WTC11 (cell line): ENCODE measurements at places on chromosomes 3 and 15. TPM values are rescaled to one million over a fixed set of nuclear protein-coding genes. Genes with fewer than 3 reads are reported as not detected.

TCTA gene
- 10.1 to 11.9 TPM (median 11.5 TPM) in 3 replicates for total RNA-seq

TPRA1 gene
- total RNA-seq: 20.3 to 24.2 TPM (median 22.0 TPM) in 3 replicates

ANKUB1 gene
- total RNA-seq: not detected in 3 replicates

ABHD17C gene
- 23.6 to 29.0 TPM (median 23.6 TPM) in 3 replicates for total RNA-seq

EFHB gene
- total RNA-seq: 0.46 to 1.0 TPM (median 0.85 TPM) in 3 replicates

CA12 gene
- 2.8 to 3.3 TPM (median 2.8 TPM) in 3 replicates for total RNA-seq

LZTFL1 gene
- total RNA-seq: 9.1 to 9.6 TPM (median 9.6 TPM) in 3 replicates

- no peak overlapping the region for H3K4me3 ChIP-seq
- no peaks in the 10 kb centered on the region for H3K27me3 ChIP-seq
- H3K27ac ChIP-seq: peak overlapping the region; percentile 21; the same call in 1 of the 2 replicates
- no peaks in the 10 kb centered on the region for H3K36me3 ChIP-seq
- H3K4me1 ChIP-seq: no peaks in the 10 kb centered on the region
- DNase-seq: no peak
Observed at GRCh38 chr15:28004143-28005003, 94.7 kb downstream of the OCA2 start.

GRCh38 chr3:44993471-44994205 is 17.6 kb downstream of the EXOSC7 start:
- H3K4me3 ChIP-seq: peak overlapping the region; percentile 34
- no peaks in the 10 kb centered on the region for H3K27me3 ChIP-seq
- no peak for DNase-seq
- peaks cover 57% of the 10 kb centered on the region for H3K36me3 ChIP-seq
- H3K27ac ChIP-seq: peak overlapping the region; percentile 79

- no peak overlapping the region for H3K4me3 ChIP-seq
- H3K27me3 ChIP-seq: no peaks in the 10 kb centered on the region; the same call in 1 of the 2 replicates
- peaks cover 15% of the 10 kb centered on the region for H3K4me1 ChIP-seq
- no peak for DNase-seq
Observed at GRCh38 chr3:120263792-120264191, 21.2 kb downstream of the GPR156 start.

- H3K27ac ChIP-seq: no peak overlapping the region
- DNase-seq: peak; percentile 62
- no peaks in the 10 kb centered on the region; the same call in 1 of the 2 replicates for H3K27me3 ChIP-seq
- H3K4me3 ChIP-seq: no peak overlapping the region
- peaks cover 20% of the 10 kb centered on the region for H3K4me1 ChIP-seq
Observed at GRCh38 chr15:31605467-31605931, 278.9 kb downstream of the KLF13 start.

- no peak overlapping the region for H3K4me3 ChIP-seq
- no peaks in the 10 kb centered on the region for H3K4me1 ChIP-seq
- DNase-seq: no peak
- no peak overlapping the region for H3K27ac ChIP-seq
Observed at GRCh38 chr3:99199021-99199420, 297.5 kb upstream of the DCBLD2 start.

GRCh38 chr3:179177611-179178010 is 29.5 kb downstream of the PIK3CA start:
- no peak overlapping the region for H3K4me3 ChIP-seq
- H3K27ac ChIP-seq: no peak overlapping the region
- H3K36me3 ChIP-seq: no peaks in the 10 kb centered on the region
- peaks cover 31% of the 10 kb centered on the region for H3K4me1 ChIP-seq
- no peak for DNase-seq

GRCh38 chr15:61489571-61489970 is 260.5 kb upstream of the RORA start:
- H3K36me3 ChIP-seq: no peaks in the 10 kb centered on the region
- no peak overlapping the region for H3K4me3 ChIP-seq
- H3K27ac ChIP-seq: no peak overlapping the region
- no peaks in the 10 kb centered on the region for H3K27me3 ChIP-seq

DNA sequence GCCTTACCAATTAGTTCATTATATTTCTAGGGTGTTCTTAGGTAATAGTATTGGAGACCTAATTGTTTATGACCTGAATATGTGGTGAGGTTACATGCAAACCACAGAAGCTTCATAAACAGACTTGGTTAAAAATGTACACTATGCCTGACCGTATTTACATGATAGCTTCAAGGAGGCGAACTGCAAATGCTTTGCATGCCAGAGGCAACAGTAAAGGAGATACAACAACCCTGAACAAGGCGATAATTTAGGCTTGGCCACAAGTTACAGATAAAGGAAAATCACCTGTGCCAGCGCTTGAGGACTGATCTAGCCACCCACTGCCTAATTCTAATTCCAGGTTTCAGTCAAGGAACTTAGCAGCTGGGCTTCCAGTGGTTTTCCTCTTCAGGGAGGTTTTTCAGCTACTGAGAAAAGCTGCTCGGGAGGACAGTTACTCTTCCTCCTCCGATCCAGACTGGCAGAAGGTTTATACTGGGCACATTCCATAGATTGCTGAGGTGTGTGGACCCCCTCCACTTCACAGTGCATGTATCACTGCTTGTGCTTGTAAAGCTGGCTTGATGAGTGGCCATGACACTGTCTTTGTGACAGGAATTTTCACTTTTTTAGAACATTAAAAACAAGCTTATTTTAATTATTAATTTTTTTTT is 95.6 kb downstream of the DHX36 start:
- H3K27me3 ChIP-seq: no peaks in the 10 kb centered on the region
- H3K4me1 ChIP-seq: peaks cover 5% of the 10 kb centered on the region; the same call in 1 of the 2 replicates
- H3K36me3 ChIP-seq: no peaks in the 10 kb centered on the region; the same call in 1 of the 2 replicates

DNA sequence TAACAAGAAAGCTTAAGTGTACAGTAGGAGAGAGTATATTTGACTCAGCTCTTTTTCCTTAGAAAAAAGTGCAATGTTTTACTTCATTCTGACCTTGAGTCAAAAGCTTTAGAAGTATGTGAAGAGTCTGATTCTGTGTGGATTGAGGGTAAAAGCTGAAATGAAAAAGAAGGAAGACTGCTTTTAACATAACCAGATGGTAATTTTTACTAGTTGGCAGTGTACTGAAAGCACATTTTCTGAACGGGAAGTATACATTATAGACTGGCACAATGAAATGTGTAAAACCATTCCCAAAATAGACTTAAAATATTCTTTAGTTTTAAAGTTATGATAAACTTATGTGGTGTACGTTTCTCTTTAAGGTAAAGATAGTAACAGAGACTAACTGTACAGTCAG is 197.8 kb upstream of the ZNF717 start:
- no peak overlapping the region for H3K27ac ChIP-seq
- no peaks in the 10 kb centered on the region for H3K27me3 ChIP-seq
- H3K4me1 ChIP-seq: no peaks in the 10 kb centered on the region
- no peak for DNase-seq

- H3K4me3 ChIP-seq: no peak overlapping the region
- no peaks in the 10 kb centered on the region; the same call in 1 of the 2 replicates for H3K27me3 ChIP-seq
- H3K36me3 ChIP-seq: no peaks in the 10 kb centered on the region
- DNase-seq: no peak
- peaks cover 6% of the 10 kb centered on the region for H3K4me1 ChIP-seq
Observed at GRCh38 chr3:117722856-117723255, 1013.3 kb downstream of the TUSC7 start.

GRCh38 chr3:156474560-156475389 is 80.1 kb downstream of the SSR3 start:
- no peak overlapping the region for H3K27ac ChIP-seq
- peaks cover 9% of the 10 kb centered on the region for H3K4me1 ChIP-seq
- no peaks in the 10 kb centered on the region for H3K36me3 ChIP-seq
- peak overlapping the region; percentile 60 for H3K4me3 ChIP-seq
- H3K27me3 ChIP-seq: no peaks in the 10 kb centered on the region

GRCh38 chr3:117955196-117955595 is 1079.5 kb downstream of the IGSF11 start:
- H3K36me3 ChIP-seq: no peaks in the 10 kb centered on the region
- no peak overlapping the region for H3K27ac ChIP-seq
- no peaks in the 10 kb centered on the region for H3K27me3 ChIP-seq

GRCh38 chr3:172919297-172919683 is 168.8 kb downstream of the ECT2 start:
- no peak for DNase-seq
- H3K27ac ChIP-seq: no peak overlapping the region
- H3K36me3 ChIP-seq: no peaks in the 10 kb centered on the region
- peaks cover 43% of the 10 kb centered on the region for H3K4me1 ChIP-seq
- no peak overlapping the region for H3K4me3 ChIP-seq
- H3K27me3 ChIP-seq: no peaks in the 10 kb centered on the region

DNA sequence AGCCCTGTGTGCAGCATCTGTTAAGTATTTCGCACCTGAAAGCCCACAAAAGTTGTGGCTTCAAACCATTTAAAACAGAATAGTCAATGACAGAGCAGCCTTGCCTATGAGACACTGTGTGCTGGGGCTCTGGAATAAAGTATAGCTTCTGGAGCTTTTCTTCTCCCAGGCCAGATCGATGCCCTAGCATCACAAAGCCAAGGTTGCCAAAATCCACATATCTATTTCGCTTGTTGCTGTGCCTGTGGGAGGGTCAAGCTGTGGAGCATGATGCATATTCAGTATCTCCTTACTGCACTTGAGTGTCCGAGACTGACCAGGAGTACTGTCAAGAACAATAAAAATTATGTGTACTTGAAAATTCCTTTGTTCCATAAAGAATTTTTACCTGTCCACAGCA is 7.6 kb downstream of the PLOD2 start:
- no peaks in the 10 kb centered on the region for H3K27me3 ChIP-seq
- peaks cover 67% of the 10 kb centered on the region for H3K4me1 ChIP-seq
- peak overlapping the region; percentile 57 for H3K27ac ChIP-seq
- H3K36me3 ChIP-seq: peaks cover 2% of the 10 kb centered on the region; the same call in 1 of the 2 replicates
- H3K4me3 ChIP-seq: 0 out of 2 replicates have a peak overlapping the region, but pooled peaks have one; percentile 9

- no peak overlapping the region for H3K27ac ChIP-seq
- peaks cover 3% of the 10 kb centered on the region; the same call in 1 of the 2 replicates for H3K27me3 ChIP-seq
- DNase-seq: no peak
- H3K4me3 ChIP-seq: no peak overlapping the region
- H3K4me1 ChIP-seq: peaks cover 26% of the 10 kb centered on the region
Observed at GRCh38 chr3:141828890-141829289, 47.6 kb upstream of the ATP1B3 start.

DNA sequence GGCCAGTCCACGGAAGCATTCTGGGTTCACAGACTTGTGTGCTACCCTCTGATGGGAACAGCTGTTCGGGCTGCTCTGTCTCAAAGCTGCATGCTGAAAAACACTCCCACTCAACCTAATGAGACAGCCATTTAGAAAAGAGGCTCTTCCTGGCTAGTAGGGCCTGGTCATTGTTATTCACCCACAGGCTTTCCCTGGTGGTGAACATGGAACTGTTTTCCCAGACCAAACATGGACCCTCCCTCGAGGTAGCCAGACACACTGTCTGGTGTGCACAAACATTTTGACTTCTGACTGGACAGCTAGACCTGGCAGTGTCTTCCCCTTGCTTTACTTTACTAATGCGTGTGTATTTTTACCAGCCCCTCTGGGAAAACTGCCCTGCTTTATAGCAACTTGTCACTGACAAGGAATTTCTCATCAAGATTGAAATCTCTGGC is 39.0 kb downstream of the MECOM start:
- H3K27ac ChIP-seq: peak overlapping the region; percentile 30; the same call in 1 of the 2 replicates
- H3K4me3 ChIP-seq: no peak overlapping the region
- no peak for DNase-seq
- H3K4me1 ChIP-seq: peaks cover 61% of the 10 kb centered on the region

DNA sequence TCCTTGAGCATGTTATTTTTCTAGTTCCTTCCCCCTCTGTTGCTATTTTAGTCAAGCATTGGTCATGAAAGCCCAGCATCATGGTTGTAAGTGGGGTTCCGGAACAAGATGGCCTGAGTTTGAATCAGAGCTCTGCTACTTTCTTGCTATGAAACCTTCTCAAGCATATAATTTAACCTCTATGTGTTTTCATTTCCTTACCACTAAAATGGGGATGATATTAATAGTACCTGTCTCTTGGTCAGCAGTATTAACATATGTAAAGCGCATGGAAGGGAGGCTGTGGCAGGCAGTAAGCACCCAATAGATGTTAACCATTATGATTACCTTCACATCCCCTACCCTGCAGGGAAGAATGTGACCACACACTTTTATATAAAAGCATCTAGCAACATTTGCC is 14.3 kb upstream of the SPRED1 start:
- H3K27ac ChIP-seq: no peak overlapping the region
- no peaks in the 10 kb centered on the region for H3K27me3 ChIP-seq
- no peaks in the 10 kb centered on the region for H3K36me3 ChIP-seq

- H3K4me1 ChIP-seq: peaks cover 18% of the 10 kb centered on the region
- peaks cover 6% of the 10 kb centered on the region for H3K36me3 ChIP-seq
Observed at GRCh38 chr3:119681279-119681678, 4.1 kb upstream of the COX17 start.

GRCh38 chr3:117706037-117706436 is 996.5 kb downstream of the TUSC7 start:
- no peak overlapping the region for H3K4me3 ChIP-seq
- DNase-seq: no peak
- H3K27ac ChIP-seq: no peak overlapping the region
- H3K36me3 ChIP-seq: no peaks in the 10 kb centered on the region

GRCh38 chr3:167830007-167830406 is 94.5 kb downstream of the SERPINI1 start:
- no peak overlapping the region for H3K4me3 ChIP-seq
- H3K4me1 ChIP-seq: no peaks in the 10 kb centered on the region
- no peak overlapping the region for H3K27ac ChIP-seq

- no peak overlapping the region for H3K4me3 ChIP-seq
- H3K27ac ChIP-seq: peak overlapping the region; percentile 3; the same call in 1 of the 2 replicates
- H3K27me3 ChIP-seq: no peaks in the 10 kb centered on the region
- no peak for DNase-seq
Observed at GRCh38 chr15:101153801-101154656, 97.8 kb downstream of the CHSY1 start.

DNA sequence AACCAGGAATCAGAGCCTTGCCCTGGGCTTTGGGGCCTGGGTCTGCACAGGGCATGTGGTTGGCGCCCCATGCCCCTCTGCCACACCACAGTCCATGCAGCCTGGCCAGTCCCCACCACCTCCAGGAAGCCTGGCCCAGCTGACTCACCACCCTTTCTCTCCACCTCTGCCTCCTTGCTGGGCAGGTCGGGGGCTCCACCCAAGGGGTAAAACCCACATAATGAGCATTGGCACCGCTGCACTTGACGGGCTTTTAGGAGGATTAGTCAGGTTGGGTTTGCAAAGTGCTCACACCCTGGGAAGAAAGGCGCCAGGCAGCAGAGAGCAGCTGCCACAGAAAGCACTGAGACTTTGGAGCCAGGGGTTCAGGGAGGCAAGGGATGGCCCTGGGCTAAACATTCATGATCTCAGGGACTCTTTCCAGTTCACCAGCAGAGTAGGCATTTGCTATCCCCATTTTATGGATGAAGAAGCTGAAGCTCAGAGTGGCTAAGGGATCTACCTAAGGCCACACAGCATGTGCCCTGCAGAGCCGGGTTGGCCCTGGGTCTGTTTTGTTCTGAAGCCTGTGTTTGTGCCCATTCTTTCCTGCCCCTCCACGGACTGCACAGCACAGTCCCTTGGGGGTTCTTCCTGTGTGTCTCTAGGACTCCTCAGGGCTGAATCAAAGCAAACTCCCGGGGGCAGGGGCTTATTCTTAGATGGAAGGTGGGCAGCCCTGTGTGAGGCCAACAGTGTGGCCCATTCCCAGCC is 113.4 kb downstream of the ETFA start:
- H3K36me3 ChIP-seq: no peaks in the 10 kb centered on the region
- DNase-seq: no peak
- no peak overlapping the region for H3K27ac ChIP-seq
- H3K4me1 ChIP-seq: peaks cover 22% of the 10 kb centered on the region
- no peak overlapping the region for H3K4me3 ChIP-seq
- H3K27me3 ChIP-seq: no peaks in the 10 kb centered on the region
